ENCODE measurements at places on chromosomes 6 and 20.

DNA sequence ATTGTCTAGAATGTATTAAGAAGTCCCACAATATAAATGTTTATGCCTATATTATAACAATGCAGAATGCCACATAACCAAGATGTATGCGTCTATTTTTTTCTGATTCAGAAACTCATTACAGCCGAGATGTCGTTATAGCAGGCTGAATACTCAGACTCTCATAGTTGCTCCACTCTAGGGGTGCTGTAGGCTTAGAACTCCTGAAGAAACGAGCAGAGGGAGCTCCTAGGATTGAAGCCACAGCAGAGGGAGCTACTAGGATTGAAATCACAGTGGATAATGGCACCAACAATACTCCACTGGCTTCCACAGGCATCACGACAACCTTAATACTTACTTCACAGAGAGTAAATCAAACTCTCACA, 208.9 kb downstream of the KIF16B start:
- DNase-seq: no peak
- no peaks in the 10 kb centered on the region for H3K27me3 ChIP-seq
- peaks cover 25% of the 10 kb centered on the region for H3K36me3 ChIP-seq
- H3K4me1 ChIP-seq: peaks cover 10% of the 10 kb centered on the region
- H3K4me3 ChIP-seq: no peak overlapping the region

DNA sequence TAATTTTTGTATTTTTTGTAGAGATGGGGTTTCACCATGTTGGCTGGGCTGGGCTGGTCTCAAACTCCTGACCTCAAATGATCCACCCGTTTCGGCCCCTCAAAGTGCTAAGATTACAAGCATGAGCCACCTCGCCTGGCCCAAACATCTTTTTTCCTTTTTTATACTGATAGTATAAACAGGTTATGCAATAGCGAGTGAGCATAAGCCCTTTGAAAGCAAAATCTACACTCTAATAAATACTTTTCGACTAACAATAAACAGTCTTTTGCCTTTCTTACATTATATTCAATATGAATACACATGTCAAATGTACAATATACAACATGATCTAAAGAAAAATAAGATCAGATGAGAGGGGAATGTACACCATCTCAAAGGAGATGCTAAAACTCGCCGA, 38.7 kb downstream of the KIF13A start:
- peaks cover 5% of the 10 kb centered on the region for H3K36me3 ChIP-seq
- H3K4me3 ChIP-seq: no peak overlapping the region
- no peak overlapping the region for H3K27ac ChIP-seq
- peaks cover 16% of the 10 kb centered on the region for H3K4me1 ChIP-seq
- no peaks in the 10 kb centered on the region for H3K27me3 ChIP-seq

DNA sequence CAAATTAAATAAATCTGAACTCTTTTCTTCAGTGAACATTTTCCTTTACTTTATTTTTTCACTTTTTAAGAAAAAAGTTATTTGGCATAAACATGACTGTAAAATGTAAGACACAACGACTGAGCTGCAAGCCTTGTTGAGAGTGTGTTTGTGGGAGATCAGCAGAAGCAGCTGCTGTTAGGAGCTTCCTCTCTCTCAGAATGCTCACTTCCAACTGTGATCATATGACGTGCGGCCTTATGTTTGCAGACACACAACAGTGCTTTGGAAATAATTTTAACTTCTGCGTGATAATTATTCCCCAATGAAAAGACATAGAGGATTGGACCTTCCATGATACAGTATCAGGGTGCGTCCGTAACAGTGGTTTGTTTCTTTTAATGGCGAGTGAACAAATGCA, 104.0 kb downstream of the ARHGAP18 start:
- H3K27me3 ChIP-seq: no peaks in the 10 kb centered on the region
- H3K4me1 ChIP-seq: no peaks in the 10 kb centered on the region
- DNase-seq: no peak
- H3K27ac ChIP-seq: no peak overlapping the region
- no peak overlapping the region for H3K4me3 ChIP-seq
- H3K36me3 ChIP-seq: no peaks in the 10 kb centered on the region

DNA sequence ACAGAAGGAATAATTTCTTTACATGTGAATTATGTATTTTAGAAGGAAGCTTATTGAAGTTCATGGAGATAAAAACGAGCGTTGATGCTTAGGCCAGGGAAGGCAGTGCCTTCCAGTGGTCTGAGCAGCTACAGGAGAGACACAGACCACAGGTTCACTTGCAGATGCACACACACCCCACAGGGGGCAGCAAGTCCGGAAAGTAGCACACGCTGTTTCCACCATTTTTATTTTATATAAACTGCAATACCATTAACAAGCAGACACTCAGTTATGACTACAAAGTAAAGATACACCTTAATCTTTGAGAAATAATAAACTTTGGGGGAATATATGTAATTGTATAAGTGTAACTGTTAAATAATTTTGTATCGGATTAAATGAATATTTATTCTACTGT, 13.5 kb upstream of the DACT2 start:
- no peaks in the 10 kb centered on the region for H3K36me3 ChIP-seq
- H3K4me1 ChIP-seq: peaks cover 16% of the 10 kb centered on the region
- no peak overlapping the region for H3K27ac ChIP-seq

GRCh38 chr6:169978615-169979161, 227.3 kb downstream of the ERMARD start:
- no peak overlapping the region for H3K4me3 ChIP-seq
- peaks cover 6% of the 10 kb centered on the region for H3K4me1 ChIP-seq
- no peaks in the 10 kb centered on the region for H3K36me3 ChIP-seq
- DNase-seq: no peak

DNA sequence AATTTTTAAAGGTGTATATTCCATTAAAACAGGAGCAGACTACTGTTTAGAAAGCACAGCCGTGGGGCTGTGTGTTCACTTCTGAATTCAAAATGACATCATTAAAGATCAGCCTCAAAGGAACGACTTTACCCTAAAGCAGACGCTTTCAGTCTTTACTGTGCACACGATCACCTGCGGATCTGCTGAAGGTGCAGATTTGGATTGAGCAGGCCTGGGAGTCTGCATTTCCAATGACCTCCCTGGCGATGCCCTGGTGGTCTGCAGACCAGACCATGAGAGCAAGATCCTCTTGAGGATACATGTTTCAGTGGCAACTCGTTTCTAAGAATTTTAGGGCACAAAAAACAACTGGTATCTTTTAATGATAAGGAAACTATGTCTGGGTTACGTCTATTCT, 27.2 kb downstream of the TXNDC5 start:
- H3K4me3 ChIP-seq: no peak overlapping the region
- no peak overlapping the region for H3K27ac ChIP-seq
- H3K27me3 ChIP-seq: no peaks in the 10 kb centered on the region

- no peak for DNase-seq
- H3K4me3 ChIP-seq: no peak overlapping the region
- peaks cover 34% of the 10 kb centered on the region for H3K36me3 ChIP-seq
- H3K4me1 ChIP-seq: no peaks in the 10 kb centered on the region
- H3K27me3 ChIP-seq: no peaks in the 10 kb centered on the region
- H3K27ac ChIP-seq: no peak overlapping the region
These were observed 13.6 kb downstream of the CDC5L start for GRCh38 chr6:44401138-44401537.

- no peak for DNase-seq
- no peak overlapping the region for H3K27ac ChIP-seq
- no peak overlapping the region for H3K4me3 ChIP-seq
- H3K27me3 ChIP-seq: no peaks in the 10 kb centered on the region
These were observed 632.8 kb downstream of the HDGFL1 start for GRCh38 chr6:23202207-23202606.

DNA sequence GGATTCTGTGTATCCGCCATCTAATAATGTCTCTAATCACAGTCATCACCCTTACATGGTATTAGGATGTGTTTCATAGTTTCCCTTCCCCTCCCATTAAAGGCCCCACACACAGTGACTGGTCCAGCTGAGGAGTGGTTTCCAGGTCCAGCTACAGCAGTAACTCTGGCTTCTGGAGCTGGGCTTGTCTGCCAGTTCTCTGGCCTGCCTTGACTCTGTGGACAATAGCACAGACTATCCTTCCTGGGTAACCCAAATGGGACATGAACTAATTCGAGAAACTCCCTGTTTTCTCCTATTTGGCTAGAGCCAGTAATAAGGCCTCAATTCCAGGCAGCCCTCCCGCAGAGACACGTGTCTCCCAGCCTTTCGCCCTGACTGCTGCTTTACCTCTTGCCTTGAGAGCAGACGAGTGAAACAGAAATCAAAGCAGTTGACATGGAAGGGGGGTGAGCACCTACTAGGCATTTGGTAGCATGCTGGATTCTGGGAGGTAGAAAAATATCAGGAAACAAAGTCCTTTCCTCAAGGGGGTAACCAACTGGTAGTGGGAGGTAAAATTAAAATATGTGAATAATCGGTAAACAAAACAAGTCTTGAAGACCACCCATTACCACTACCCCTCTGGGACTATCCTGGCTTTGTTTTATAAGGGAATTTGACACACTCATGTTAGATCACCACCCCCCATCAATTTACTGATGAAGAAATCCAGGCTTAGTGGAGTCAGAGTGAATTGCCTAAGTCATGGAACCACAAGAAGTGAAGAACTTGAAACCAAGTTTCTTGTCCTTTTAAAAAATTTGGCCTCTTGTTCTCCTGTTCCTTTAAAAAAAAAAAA, 1.2 kb downstream of the TRAF3IP2 start:
- DNase-seq: no peak
- peak overlapping the region; percentile 92 for H3K4me3 ChIP-seq
- peaks cover 66% of the 10 kb centered on the region for H3K4me1 ChIP-seq
- peaks cover 4% of the 10 kb centered on the region for H3K36me3 ChIP-seq
- H3K27me3 ChIP-seq: no peaks in the 10 kb centered on the region

DNA sequence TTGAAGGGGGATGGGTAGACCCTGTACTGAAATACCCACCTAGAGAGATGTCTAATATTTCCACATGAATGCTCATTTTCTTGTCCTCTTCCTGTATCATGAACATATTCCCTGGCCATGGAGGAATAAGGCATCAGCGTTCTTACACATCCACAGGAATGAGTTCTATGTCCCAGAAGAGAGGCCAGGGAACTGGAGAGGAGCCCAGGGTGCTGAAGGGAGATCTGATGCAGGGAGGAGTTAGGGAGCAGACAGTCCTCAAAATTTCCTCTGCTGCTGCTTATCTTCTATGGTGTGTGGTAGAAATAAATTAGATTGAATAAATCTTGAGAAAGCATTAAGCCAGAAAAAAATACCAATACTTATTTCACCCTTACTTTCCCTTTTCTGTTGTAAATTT, 295.0 kb downstream of the KCNQ5 start:
- H3K27me3 ChIP-seq: peaks cover 9% of the 10 kb centered on the region
- no peak overlapping the region for H3K27ac ChIP-seq
- H3K4me3 ChIP-seq: no peak overlapping the region
- no peaks in the 10 kb centered on the region for H3K4me1 ChIP-seq
- H3K36me3 ChIP-seq: no peaks in the 10 kb centered on the region

GRCh38 chr20:35286077-35286898, 1.7 kb upstream of the EIF6 start:
- no peak for DNase-seq
- H3K27ac ChIP-seq: peak overlapping the region; percentile 99
- no peaks in the 10 kb centered on the region for H3K27me3 ChIP-seq
- H3K36me3 ChIP-seq: peaks cover 4% of the 10 kb centered on the region
- H3K4me1 ChIP-seq: peaks cover 18% of the 10 kb centered on the region

DNA sequence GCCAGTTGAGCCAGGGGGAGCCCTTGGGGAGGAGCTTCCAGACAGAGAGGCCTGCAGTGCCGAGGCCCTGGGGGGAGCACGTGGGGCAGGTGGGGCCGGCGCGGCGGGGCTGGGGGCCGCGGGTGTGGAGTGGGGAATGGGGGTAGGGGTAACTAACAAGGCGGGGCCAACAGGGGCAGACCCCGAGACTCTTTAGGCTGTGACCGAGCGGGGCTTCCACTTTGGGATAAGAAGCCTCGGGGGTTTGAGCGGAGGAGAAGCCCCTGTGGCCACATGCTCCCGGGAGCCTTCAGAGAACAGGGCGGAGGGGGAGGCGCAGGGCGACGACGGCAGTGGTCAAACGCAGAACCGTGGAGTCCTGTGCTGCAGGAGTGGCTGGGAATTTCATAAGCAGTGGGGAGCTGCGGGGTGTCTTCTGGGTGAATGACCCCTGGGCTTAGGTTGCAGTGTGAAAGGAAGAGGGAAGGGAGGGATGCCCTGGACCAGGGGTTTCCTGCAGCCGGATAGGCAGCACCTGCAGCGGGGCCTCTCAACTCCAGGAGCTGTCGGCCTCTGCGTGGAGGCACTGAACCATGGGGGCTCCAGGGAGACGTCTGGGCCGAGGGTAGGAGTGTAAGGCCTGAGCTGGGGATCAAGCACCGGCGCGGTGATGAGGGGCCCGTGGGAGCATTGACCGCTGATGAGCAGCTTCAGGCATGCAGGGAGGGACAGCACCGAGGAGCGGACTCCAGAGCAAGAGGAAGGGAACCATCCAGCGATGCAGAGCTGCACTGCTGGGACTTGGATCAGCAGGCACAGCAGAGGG, 121.0 kb downstream of the SYNDIG1 start:
- no peaks in the 10 kb centered on the region for H3K4me1 ChIP-seq
- peaks cover 4% of the 10 kb centered on the region for H3K36me3 ChIP-seq
- DNase-seq: peak; percentile 60
- peaks cover 3% of the 10 kb centered on the region for H3K27me3 ChIP-seq

- H3K4me1 ChIP-seq: peaks cover 4% of the 10 kb centered on the region
- DNase-seq: no peak
- H3K36me3 ChIP-seq: no peaks in the 10 kb centered on the region
- peaks cover 95% of the 10 kb centered on the region for H3K27me3 ChIP-seq
These were observed 329 bp upstream of the GPR6 start for GRCh38 chr6:109977791-109978173.

DNA sequence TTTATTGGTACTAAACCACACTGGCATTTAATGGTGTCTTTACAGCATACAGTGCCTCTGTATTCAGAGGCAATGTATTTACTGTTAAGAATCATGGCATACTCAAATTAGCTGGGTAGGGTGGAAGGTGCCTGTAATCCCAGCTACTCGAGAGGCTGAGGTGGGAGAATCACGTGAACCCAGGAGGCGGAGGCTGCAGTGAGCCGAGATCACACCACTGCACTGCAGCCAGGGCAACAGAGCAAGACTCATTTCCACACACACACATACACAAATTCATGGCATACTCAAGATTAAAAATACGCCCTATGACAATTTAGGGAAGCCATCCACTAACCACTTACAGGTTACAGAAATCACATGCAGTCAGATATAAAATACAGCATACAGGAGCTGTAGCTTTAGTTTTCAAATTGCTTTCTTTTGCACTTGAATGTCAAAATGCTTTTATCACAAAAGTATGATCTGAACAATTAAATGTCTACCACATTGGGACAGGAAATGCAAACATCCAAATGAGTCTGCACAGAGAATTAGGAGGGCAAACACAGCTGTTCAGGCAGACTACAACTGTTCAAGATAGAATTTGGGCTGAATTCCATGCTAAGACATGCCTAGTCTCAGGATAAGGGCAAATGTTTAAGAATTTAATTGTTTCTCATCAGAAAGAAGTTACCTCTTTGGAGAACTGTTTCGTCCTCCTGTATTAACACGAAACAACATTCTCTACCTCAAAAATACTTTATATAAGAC, 36.4 kb downstream of the CSNK2A1 start:
- no peak for DNase-seq
- peaks cover 14% of the 10 kb centered on the region for H3K4me1 ChIP-seq
- H3K36me3 ChIP-seq: peaks cover 44% of the 10 kb centered on the region
- no peaks in the 10 kb centered on the region for H3K27me3 ChIP-seq
- H3K4me3 ChIP-seq: no peak overlapping the region

All from type B pancreatic cell (in vitro differentiated cells).